ENCODE measurements at places on chromosomes 2 and 18. TPM values are rescaled to one million over a fixed set of nuclear protein-coding genes. Genes with fewer than 3 reads are reported as not detected.

FBLN7 gene
- total RNA-seq: 4.4 TPM

KDSR gene
- 9.6 TPM for total RNA-seq

SLC23A3 gene
- total RNA-seq: 0.81 TPM

IL36G gene
- total RNA-seq: not detected

MPPE1 gene
- total RNA-seq: 15.5 TPM

RNF125 gene
- total RNA-seq: 4.8 TPM

WDR35 gene
- 12.1 TPM for total RNA-seq

MAP3K19 gene
- total RNA-seq: not detected

SLC4A5 gene
- not detected for total RNA-seq

SULT1C4 gene
- total RNA-seq: 82.8 TPM

G6PC2 gene
- not detected for total RNA-seq

ZAP70 gene
- under 0.01 TPM for total RNA-seq

SERPINB11 gene
- total RNA-seq: not detected

ABCG5 gene
- total RNA-seq: not detected

SALL3 gene
- total RNA-seq: not detected

ENOSF1 gene
- total RNA-seq: 23.9 TPM

KRTCAP3 gene
- total RNA-seq: 0.49 TPM

HOXD13 gene
- not detected for total RNA-seq

CCDC85A gene
- total RNA-seq: 20.9 TPM

C2orf15 gene
- total RNA-seq: under 0.01 TPM

CCDC74B gene
- 0.94 TPM for total RNA-seq

EMILIN2 gene
- total RNA-seq: 4.0 TPM

SKA1 gene
- total RNA-seq: 10.7 TPM

ERMN gene
- total RNA-seq: not detected

BCL2 gene
- total RNA-seq: 0.49 TPM

CIB4 gene
- total RNA-seq: not detected

CCBE1 gene
- 1.2 TPM for total RNA-seq

DNAH7 gene
- total RNA-seq: 0.06 TPM

DUSP11 gene
- total RNA-seq: 20.5 TPM

INHBB gene
- 0.19 TPM for total RNA-seq

GCG gene
- not detected for total RNA-seq
